ENCODE measurements at places on chromosomes 11 and 22.

DNA sequence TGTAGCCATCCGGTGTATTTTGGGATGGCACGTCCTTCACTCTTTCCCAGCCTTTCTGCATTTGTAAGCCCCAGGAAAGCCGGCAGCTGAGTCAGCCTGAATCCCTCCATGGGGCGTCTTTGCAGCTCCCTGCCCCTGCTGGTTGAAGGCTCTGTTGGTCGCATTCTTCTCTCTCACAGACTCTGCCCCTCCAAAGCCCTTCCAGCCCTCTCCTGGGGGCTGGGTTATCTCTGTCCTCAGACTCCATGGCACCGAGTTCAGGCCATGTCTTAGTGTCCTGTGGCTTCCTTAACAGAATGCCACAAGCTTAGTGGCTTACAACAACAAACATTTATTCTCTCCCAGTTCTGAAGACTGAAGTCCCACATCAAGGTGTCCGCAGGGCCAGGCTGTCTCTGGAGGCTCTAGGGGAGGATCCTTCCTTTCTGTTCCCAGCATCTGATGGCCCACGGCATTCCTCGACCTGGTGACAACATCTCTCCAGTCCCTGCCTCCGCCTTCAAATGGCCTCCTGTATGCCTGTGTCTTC is 62.2 kb downstream of the BCR start:
- DNase-seq: no peak

DNA sequence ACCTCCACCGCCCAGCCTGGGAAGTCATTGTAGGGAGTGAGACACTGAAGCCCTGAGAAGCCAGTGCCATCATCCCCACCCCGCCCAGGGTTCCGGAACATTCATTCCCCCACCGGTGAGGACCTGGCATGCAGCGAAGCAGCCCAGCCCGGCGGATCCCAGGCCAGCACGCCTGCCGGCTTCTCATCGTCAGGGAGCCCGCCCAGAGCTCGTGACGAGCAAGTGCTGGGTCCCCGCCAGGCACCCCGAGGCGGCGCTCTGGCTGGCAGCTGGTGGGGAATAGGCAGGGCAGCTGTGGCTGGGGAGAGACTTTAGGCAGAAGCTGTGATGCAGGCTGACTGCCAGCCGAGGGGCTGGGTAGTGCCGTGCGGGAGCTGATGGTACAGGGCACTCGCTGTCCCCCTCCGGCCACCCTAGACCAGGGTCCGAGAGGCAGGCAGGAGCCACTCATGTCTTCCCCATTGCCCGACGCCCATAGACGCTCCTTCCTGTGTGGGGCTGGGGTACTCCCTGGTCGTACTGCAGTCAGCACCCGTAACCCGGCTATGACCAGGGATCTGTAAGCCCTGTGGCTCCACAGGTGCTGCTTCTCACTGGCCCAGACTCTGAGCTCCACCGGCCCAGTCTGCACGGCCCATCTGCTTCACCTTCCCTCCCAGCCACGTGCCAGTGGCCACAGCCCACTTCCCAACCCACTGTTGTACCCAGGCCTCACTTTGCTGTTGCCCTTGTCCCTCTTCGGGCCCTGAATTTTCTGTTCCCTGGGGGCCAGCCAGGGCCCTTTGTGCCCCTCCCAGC is 24.5 kb upstream of the CABP7 start:
- DNase-seq: peak; percentile 90

- peak; percentile 22 for DNase-seq
Observed at GRCh38 chr11:7637447-7638157, 35.7 kb downstream of the CYB5R2 start.

DNA sequence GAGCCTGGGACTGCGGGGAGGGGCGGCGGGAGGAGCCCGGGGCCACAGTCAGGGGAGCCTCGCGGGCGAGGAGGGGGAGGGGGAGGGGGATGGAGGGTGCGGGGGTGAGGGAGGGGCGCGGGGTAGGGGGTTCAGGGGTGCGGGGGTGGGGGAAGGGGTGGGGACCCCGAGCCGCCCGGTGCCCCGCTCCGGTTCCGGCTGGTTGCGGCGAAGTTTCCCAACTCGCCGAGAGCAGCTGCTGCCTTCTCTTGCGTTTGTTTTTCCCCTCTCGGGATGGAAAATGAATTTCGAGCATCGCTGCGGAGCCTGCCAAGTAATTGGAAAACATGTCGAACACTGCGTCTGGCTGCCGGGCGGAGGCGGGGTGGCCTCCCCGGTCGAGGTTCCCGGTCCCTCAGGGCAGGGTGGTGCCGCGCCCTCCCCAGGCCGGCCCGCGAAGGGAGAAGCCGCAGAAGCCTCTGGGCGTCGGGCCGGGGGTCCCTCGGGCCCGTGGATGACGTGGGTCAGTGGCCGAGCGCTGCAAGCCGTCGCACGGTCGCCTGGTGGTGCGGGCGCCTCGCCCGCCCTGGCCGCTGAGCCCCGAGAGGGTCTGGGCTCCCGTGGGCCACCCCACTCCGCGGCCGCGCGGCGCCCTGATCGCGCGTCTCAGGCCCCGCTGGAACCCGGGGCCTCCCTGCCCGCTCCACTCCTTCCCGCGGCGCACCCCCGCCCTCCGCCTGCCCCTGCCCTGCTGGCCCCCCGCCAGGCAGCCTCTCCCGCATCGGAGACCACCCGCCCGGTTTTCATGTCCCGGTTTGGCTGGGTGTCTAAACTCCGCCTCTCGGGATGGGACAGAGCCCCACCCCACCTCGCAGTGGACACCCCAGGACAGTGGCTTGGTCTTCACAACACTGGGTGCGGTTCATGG is 12.1 kb downstream of the SPATA19 start:
- peak; percentile 39 for DNase-seq

GRCh38 chr11:111438168-111438567 is 59.1 kb upstream of the POU2AF1 start:
- DNase-seq: no peak

GRCh38 chr22:26853495-26853894 is 196.1 kb downstream of the MIAT start:
- no peak for DNase-seq
